Purkinje cell (primary cell): ENCODE measurements at places on chromosomes 7 and 10. TPM values are rescaled to one million over a fixed set of nuclear protein-coding genes. Genes with fewer than 3 reads are reported as not detected.

KCP gene
- 0.13 and 0.17 TPM in 2 replicates for polyA plus RNA-seq

EPHB6 gene
- 1.4 and 58.4 TPM in 2 replicates for polyA plus RNA-seq

ELN gene
- polyA plus RNA-seq: not detected in 2 replicates

GPR15LG gene
- polyA plus RNA-seq: not detected in 2 replicates

AKR1C4 gene
- not detected in 2 replicates for polyA plus RNA-seq

SKIDA1 gene
- polyA plus RNA-seq: 0.07 and 1.9 TPM in 2 replicates

PKD2L1 gene
- not detected in 2 replicates for polyA plus RNA-seq

GRM3 gene
- 21.0 and 25.7 TPM in 2 replicates for polyA plus RNA-seq

PILRB gene
- polyA plus RNA-seq: 1.9 and 9.4 TPM in 2 replicates

IL6 gene
- polyA plus RNA-seq: not detected in 2 replicates

IKZF1 gene
- not detected in 2 replicates for polyA plus RNA-seq

AZGP1 gene
- polyA plus RNA-seq: not detected in 2 replicates

DYDC2 gene
- polyA plus RNA-seq: 0.83 TPM in 1 of 2 replicates, not detected in the other

GATAD1 gene
- 9.1 and 11.1 TPM in 2 replicates for polyA plus RNA-seq

RBP3 gene
- not detected in 2 replicates for polyA plus RNA-seq

MSS51 gene
- 0.20 and 0.36 TPM in 2 replicates for polyA plus RNA-seq
